ENCODE measurements at places on chromosomes 6 and 20.
A peak's percentile ranks its signal among the peaks of the same experiment; 100 is the strongest.

DNA sequence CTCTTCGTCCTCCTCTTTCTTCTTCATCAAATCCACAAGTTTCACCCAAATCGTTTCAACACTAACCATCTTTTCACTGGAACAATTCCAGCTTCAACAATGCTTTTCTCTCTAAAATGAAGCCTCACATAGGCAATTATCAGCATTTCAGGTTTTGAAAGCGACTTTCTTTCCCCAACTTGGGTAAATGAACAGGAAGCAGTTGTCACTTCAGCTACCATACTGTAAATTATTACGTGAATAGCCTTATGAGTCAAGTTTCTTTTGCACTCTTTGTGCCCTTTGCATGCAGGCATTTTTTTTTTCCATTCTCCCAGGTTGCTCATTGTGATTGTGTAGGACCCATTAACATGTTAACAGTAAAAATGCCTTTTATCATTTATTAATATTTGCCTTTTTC, 121.7 kb upstream of the BTBD3 start:
- no peak for DNase-seq

DNA sequence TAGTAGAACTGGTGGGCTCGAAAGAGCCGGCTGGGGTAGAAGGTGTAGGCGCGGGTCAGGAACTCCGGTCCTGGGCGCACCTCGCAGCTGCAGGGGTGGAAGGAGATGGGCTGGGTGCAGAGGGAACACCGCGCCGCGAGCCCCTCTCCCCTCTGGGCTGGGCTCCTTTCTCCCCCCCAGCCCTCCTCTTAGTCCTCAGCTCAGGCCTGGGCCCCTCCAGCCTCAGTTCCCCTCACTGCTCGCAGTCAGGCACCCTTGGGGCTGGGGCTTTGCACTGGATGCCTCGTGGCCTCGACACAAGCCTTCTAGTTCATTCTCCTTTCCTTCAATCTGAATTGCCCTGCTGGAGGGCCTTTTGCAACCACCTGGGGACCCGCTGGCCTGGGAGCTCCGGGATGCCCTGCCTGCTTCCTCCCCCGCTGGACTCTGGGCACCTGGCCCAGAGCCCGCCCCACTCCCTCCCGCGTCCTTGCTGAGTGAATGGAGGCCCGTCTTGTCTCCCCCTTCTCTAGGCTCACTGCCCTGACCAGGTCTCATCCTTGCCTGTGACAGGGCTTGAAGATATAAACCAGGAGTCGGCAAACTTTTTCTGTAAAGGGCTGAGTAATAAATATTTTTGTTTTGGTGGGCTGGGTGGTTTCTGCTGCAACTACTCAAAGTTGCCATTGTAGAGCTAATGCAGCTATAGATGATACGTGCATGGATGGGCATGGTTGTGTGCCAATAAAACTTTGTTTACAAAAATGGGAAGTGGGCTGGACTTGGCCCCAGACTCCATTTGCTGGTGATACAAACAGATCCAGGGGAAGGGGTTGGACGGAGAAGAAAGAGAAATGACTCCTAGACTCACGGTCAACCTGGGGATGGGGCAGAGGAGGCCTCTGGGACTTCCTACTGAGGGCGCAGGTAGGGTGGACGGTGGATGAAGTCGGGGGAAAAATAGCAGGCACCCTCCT, 47.3 kb downstream of the APCDD1L start:
- DNase-seq, result no peak

GRCh38 chr6:158014505-158015187, 33.0 kb downstream of the SYNJ2 start:
- DNase-seq, result no peak

GRCh38 chr6:35018746-35019145, 122.4 kb downstream of the TCP11 start:
- no peak for DNase-seq

GRCh38 chr6:51462896-51463295, 624.5 kb downstream of the PKHD1 start:
- DNase-seq, result no peak

DNA sequence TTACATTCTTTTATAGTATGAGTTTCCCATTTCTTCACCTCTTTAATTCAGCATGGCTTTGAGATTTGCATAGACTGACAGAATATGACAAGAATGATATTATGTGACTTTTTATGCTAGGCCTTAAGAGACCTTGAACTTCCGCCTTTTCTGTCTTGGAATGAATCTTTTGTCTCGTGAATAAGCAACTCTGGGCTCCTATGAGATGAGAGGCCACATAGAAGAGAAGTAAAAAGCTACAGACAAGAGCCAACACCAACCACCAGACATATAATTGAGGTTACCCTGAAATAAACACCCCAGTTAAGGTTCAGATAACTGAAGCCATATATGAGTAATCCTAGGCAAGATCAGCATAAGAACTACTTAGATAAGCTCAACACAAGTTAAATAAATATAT, 600.8 kb downstream of the MEI4 start:
- DNase-seq, result no peak

GRCh38 chr6:134787261-134787877, 162.5 kb downstream of the ALDH8A1 start:
- no peak for DNase-seq

GRCh38 chr6:78379982-78380381, 487.4 kb upstream of the IRAK1BP1 start:
- no peak for DNase-seq

DNA sequence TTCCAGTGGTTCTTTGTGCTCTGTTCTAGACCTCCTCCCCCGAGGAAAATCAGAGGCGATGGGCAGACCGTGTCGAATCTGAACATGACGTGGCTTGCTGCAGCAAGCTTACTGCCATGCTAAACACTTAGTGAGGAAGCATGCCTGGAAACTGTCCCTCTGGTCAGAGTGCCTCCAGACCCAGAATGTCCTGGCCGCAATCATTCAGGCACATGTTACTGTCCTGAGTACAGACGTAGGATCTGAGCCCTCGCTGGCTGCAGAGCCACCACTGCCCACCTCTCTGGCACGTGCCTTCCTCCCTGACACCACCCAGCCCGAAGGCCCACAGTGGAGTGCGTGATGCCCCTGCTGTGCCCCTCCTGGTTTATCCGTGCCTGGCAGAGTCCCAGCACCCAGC, 163.6 kb downstream of the SYNDIG1 start:
- no peak for DNase-seq

GRCh38 chr6:7324520-7324919, 11.5 kb upstream of the SSR1 start:
- peak; percentile 36 for DNase-seq

- no peak for DNase-seq
Measured at GRCh38 chr6:104614394-104614793, 245.3 kb downstream of the HACE1 start.

DNA sequence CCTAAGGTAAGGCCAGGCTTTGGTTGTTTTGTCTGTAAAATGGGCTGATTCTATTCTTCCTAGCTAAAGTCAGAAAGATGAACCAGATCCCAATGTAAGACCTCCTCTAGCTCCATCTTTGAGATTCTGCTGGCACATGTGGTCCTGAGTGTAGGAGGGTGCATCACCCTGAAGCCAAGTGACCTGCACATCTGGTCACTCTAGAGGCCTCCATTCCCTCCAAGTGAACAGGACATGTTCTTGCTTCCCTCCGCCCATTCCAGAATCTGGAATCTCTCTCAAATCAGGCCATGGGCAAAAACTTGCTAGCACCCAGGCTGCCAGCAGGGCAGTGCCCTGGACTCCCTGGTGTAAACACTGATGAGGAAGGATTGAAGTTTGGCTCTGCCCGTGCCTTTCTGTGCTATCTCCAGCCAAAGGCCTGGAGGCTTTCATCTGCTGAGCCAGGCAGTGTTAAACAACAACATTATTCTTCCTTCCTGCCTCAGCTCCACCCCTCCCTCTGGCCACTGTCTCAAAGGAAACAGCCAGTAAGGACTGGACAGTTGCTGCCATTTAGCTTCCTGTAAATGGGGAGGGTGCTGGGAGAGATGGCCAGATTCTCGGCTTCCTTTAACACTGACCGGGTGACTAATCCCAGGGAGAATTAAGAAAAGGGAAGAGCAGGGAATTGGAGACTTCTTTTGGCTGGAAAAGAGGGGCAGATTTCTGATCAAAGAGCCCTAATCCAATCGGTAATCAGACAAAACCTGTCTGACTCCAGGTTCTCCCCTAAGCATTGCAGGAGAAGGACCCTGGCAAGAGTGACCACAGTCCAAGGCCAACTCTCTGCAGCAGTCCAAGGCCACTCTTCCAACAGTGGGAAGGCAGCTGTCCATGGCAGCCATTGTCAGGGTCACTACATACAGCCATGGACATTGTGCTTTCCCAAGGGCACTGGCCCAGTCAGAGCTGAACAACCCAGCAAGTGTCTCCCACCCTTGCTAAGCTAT, 19.5 kb upstream of the ADGRF1 start:
- DNase-seq, result no peak

DNA sequence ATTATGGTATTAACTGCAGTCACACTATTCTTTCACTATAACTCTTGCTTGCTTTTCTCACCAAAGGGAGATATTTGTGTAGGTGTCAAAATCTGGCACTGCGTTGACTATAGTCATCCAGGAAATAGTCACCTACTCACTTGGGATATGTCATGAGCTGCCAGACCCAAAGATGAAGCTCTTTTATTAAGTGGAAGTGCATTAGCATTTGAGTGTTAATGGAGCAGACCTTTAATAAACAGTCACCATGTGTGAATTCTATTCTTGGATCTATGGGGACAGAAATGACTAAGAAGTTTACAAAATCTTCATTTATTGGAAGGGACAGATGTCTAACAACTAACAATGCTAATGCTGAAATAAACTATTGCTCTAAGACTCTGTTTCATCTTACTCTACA, 130.1 kb upstream of the NEDD9 start:
- DNase-seq, result no peak

DNA sequence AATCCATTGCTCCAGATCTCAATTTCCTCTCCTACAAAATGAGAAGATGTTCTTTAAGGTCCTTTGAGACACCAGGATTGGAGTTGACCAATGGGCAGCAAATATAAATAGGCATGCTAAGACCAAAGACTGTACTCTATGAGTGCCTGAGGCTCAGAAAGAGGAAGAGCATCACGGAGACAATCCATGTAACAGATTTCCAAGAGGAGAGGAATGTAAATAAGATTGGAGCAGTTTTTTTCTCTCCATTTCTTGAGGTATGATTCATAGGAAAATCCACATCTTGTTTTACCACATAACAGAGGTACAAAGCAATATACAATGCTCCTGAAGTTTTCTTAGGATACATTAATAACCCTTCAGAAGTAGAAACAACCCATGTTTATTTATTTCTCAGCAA, 109.8 kb downstream of the UBE3D start:
- no peak for DNase-seq

DNA sequence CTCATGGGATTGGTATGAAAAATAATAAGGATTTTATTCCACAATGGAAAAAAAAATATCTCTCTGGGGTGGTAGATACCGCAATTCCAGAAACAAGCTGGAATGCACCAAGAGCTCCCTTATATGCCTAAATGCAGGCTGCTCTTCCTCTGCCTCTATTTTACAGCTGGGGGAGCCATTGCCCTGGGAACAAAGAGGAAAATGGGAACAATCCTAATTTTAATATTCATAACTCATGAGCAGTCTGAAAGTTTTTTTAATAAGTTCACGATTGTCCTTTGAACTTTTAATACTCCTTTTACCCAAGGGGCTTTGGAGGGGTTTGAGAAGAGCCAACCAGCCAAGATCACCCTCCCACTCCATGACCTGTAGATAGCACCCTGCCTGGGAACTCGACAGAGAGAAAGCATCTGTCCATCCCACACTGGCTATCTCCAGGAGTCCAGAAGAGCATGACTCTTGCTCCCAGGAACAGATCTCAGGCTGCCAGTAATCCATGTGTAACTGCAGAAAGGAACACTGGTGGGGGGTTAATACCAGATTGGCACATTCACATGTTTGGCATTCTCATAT, 74.7 kb downstream of the CD83 start:
- DNase-seq, result no peak

GRCh38 chr20:43458422-43458924, 777 bp downstream of the SRSF6 start:
- DNase-seq, result no peak

DNA sequence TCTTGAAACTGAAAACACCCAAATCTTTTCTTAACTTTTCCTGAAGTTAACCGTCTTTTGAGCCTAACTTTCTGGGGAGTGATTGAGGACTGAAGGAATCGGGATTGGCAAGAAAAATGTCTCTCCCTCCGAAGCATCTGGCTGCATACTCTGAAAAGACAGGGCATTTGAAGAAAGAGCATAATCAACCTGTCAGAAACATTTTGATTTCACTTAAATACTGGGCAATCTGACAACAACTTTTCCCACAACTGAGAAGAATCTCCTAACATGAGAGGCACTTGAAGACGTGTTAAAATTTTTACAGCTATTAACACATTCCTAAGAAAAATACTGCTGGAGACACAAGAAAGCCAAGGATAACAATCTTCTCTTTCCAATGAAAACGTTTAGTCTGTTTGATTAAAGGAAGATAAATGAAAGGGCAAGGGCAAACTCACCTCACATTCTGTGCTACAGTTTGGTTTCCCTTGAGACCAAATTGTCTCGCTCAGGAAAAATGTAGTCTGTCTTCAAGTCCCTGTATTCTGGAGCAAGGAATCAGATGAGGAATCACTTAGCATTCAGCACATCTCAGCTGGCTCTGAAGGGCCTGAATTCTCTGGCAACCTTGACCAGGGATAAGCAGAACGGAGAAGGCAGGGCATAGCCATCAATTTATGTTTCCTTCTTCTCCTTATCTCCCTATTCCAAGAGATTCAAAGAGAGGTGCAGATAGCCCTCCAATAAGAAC, 76.1 kb downstream of the TBX18 start:
- DNase-seq, result no peak

- DNase-seq, result no peak
Measured at GRCh38 chr6:71908162-71908765, 21.9 kb downstream of the RIMS1 start.

- no peak for DNase-seq
Measured at GRCh38 chr6:106003268-106003987, 82.7 kb upstream of the PRDM1 start.

DNA sequence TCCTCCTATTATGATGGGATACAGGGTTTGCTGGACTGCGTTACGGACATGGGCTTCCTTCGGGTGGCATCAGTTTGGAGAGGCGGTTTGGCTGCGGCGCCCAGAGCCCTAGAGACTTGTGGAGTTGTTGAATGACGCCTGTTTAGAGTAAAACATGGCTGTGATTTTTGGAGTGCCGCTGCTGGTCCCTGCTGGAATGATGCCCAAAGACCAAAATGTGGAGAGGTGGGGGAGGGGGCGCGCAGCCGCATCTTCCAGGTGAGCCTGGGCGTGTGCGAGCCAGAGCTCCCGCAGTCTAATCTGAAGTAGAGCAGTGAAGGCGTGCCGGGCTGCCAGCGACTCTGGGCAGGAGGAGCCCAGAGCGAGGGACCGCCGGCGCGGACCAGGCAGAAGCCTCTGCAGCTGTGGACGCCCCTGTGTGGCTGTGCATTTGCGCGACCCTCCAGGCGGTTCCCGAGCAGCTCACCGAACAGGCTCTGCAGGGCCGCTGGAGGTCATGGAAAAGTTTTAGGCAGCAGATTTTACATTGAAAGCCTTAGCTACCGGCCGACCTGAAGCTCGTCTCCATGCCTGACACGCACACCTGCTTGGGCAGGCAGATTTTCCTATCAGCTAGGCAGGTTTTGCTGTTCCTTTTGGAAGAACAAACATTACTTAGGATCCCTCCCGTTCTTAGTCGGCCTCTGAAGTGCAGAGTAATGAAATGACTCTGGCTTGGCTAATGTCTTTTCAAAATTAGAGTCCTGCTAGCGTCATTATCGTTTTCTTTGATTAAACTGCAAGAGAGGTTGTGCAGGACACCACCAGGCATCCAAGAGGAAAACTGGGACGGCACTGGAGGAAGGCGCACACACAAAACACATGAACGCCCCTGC, 298.2 kb downstream of the PHACTR1 start:
- DNase-seq, result peak; percentile 24
